Retina (tissue), 1 donor: ENCODE measurements at places on chromosomes 16 and 17.

DNA sequence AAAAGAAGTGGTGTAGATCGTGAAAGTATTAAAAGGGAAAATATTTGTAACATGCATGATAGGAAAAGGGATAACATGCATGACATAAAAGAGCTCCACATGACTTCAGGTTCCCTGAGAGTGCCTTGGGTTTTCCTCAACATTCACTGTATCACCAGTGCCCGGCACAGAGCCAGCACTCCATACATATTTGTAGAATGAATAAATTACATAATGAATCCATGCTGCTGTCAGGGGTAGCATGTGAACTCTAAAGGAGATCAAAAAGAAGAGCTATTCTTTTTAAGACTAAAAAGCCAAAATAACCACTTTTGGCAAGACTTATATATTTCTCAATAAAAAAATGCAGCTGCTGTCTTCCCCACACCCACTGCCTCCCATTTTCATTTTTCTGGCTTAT is 2.7 kb upstream of the ZNF594 start:
- no peak for DNase-seq

GRCh38 chr16:56068816-56069215 is 122.5 kb upstream of the GNAO1 start:
- DNase-seq = no peak

DNA sequence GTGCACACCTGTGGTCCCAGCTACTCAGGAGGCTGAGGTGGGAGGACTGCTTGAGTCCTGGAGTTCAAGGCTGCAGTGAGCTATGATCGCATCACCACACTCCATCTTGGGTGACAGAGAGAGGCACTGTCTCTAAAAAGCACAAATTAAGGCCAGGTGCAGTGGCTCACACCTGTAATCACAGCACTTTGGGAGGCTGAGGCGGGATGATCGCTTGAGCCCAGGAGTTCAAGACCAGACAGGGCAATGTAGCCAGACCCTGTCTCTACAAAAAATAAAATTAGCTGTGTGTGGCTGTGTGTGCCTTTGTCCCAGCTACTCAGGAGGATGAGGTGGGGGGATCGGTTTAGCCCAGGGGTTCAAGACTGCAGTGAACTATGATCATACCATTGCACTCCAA is 81.6 kb downstream of the BMERB1 start:
- no peak for DNase-seq

DNA sequence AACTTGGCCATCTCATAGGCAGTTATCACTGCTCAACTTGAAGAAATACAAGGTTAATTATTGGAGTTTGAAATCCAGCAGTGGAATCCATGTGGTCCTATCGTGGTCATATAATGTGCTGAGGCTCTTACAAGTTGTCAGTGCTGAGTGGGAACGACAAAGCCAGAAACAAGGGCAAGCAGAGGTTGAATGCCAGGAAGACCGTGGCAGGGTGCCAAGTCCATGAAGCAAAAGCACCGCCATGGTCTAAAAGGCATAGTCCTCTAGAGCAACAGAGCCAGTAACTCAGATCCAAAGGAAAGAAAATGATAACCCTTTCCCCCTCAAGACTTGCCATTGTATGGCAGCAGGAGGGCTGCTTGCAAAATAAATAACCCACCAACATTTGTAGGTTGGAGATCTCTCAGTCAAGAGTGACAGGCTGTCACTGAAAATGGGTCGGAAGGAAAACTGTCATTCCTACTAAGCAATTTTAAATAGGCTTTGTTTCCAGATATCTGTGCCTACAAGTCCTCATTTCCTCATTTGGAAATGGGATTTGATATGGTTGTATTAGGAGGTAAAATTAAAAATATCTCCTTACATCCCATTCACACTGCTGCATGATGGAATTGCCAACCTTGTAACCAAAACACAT is 36.4 kb upstream of the HSBP1 start:
- DNase-seq = no peak

- peak; percentile 53 for DNase-seq
Observed at GRCh38 chr17:81923302-81924260, 4.0 kb downstream of the MAFG start.

DNA sequence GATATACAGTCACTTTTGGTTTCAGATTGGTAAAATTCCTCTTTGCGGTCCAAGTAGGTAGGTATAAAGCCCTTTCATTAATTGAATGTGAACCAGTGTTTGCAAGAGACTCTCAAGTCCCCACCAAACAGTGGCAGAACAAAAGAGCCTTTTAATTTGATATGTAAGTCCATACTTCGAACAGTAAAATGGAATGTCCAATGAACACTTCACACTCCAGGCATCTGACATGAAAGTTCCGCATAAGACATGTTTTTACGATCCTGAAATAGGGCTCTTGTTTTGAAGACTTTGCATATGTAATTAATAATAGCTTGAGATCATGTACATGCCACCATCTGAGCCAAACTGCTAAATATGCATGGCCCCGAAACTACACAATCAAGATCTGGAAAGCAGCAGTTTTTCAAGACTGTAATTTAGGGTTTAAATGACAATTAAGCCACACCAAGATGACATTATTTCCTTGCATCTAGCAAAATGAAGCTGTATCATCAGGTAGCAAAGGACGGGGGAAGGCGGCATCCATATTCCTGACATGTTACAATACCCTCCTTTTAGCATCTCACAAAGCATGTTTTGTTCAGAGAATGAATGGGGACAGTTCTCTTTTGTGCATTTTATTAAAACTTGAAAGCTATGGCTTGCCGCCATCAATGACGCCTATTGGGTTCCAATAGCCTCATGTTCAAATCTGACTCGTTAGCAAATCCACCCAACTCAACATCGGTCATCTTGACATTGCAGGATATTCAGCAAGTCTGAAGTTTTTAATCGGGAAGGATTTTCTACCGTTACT is 39.4 kb downstream of the LITAF start:
- DNase-seq = no peak

GRCh38 chr17:37725601-37726146 is 19.2 kb downstream of the HNF1B start:
- no peak for DNase-seq

DNA sequence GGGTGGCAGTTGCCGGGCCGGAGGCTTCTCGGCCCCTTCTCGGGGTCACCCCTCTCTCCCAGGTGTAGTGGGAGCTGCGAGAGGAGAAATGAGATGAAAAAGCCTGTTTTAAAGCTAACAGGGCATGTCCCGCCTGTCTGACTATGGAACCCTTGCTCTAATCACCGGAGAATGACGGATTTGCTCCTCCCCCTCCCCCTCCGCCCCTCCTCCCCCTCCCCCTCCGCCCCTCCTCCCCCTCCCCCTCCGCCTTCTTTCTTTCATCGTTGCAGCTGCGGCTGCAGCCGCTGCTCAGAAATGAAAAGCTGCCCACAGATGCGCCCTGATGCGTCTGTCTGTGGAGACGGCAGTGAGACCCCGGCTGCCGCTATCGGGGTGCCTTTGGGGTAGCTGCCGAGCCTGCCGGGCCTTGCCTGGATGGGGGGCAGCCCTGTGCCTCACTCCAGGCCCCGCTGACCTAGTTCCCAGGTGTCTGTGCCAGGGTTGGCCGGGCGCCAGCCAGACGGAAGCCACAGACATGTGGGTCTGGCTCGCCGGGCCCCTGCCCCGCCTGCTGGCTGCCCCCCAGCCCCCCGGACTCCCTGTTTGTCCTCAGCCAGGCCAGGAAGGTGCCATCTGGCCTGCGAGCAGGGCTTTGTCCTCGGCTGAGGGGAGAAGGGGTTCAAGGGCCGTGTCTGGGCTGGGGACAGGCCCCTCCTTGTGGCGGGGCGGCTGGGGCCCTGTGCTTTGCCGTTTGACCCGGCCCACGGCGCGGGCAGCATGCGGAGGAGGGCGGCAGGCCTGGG is 37.7 kb downstream of the GINS2 start:
- DNase-seq = peak; percentile 86

DNA sequence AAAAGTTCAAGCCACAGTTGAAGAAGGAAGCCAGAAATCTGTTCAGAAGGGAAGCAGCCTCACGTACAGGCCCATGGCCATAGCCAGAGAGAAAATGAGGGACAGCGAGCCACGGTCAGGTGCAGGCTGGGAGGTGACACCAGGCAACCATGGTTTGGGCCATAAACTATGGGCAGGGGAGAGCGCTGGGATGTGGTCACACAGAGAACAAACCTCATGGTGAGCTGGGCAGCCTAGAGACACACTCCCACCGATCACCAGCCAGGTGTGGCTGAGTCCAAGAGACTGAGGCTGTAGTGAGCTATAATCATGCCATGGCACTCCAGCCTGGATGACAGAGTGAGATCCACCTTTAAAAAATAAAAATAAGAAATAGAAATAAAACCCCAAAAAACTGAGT is 76.5 kb downstream of the NETO2 start:
- no peak for DNase-seq

- no peak for DNase-seq
Observed at GRCh38 chr16:88070341-88070740, 119.1 kb downstream of the BANP start.

- no peak for DNase-seq
Observed at GRCh38 chr17:37737081-37737480, 7.8 kb downstream of the HNF1B start.

DNA sequence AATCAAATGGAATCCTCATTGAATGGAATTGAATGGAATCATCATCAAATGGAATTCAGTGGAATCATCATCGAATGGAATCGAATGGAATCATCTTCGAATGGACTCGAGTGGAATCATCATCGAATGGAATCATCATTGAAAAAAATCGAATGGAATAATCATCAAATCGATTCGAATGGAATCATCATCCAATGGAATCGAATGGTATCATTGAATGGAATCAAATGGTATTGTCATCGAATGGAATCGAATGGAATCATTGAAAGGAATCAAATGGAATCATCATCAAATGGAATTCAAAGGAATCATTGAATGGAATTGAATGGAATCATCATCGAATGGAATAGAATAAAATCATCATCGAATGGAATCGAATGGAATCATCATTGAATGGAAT is 619.3 kb downstream of the TP53TG3F start:
- no peak for DNase-seq

- DNase-seq = peak; percentile 87
Observed at GRCh38 chr16:85659805-85660511, 28.8 kb downstream of the GINS2 start.

GRCh38 chr17:18247613-18248001 is 10.9 kb downstream of the FLII start:
- DNase-seq = no peak

DNA sequence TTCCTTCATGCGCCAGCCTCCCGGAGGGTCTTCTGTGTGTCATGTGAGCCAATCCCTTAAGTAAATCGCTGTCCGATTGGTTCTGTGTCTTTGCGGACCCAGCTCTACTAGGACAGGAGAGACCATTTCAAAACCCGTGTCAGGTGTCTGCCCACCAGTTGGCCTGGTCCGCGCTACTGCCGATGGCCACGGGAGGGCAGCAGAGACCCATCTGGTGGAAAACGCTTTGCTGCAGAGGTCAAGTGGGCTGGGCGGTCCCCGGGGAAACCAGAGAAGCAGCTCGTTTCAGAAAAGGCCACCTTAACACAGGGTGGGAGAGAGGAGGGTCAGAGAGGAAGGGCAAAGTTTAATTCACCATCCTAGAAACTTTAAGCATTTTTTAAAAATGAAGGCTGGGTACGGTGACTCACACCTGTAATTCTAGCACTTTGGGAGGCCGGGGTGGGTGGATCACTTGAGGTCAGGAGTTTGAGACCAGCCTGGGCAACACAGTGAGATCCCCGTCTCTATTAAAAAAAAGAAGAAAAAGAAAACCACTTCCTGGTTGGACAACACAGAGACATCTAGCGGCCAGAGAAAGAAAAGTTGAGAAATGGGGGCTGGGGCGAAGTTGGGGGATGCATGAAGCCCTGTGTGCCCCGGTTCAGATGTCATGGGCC is 2.8 kb upstream of the CIBAR2 start:
- DNase-seq = peak; percentile 92

GRCh38 chr17:36602924-36603384 is 1.6 kb downstream of the MRM1 start:
- DNase-seq = peak; percentile 60

DNA sequence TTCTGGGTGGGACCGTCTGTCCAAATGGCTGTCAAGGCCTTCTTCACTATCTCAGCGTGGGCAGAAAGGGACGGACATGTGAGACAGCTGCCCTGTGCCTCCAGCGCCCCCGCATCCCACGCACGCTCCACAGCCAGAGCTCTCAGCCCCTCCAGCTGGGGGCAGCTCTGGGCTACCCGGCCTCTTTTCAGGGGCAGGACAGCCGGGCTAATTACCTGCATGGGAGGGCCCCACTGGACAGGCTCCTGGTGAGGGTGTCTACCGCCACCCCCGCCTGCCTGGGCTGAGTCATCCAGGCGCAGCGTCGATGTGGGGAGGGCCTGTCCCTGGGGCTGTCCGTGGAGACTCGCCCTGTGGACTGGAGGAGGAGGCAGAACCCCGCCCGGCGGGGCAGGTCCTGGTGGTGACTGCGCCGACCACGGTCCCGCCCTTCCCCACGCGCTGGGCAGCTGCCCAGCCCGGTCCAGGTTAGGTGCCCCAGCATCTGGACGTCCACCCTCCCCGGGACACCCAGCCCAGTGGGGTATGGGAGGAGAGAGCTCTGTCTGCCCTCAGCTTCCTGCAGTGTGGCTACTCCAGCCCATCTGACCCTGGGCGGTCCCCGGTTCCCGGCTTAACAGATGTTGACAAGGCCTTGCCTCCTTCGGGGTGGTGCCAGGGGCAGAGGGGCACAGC is 5.9 kb upstream of the METRNL start:
- DNase-seq = no peak

DNA sequence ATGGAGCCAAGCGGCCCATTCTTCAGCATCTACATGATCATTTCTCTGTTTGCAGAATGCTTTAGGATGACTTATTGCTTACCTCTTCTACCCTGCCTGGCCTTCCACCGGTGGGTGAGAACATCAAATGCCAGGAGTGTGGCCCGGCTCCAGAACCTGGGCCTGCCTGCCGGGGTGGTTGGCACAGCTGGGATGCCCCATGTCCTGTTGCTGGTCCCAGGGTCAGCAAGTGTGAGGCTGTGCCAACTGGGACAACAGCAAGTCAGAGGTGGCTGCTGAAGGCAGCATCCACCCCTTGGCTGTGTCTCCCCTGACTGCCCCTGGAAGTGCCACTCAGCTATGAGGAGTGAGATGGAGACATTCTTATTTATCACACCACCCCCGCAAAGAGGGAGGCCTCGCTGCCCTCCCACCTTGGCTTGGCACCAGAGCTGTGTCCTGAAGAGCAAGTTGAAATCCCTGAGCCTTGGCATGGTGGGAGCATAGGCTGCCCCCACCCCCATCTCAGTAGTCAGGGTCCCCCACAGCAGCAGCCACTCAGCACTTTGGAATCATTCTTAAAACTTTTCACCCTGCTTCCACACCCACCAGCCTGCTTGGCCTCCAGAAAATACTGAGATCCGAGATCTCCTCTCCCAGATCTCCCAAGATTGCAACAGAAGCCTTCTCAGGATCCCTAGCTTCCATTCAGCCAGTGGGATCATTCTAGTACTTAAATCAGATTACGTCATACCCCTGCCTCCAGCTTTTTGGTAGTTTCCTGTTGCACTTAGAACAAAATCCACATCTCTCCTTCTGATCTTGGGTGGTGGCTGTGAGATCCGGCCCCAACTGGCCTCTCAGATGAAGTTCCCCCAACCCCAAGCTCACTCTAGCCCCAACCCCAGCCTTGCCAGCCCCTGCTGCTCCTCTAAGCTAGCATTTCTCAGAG is 127.5 kb downstream of the SOCS1 start:
- DNase-seq = no peak
